ENCODE measurements at places on chromosomes 5 and 9. TPM values are rescaled to one million over a fixed set of nuclear protein-coding genes. Genes with fewer than 3 reads are reported as not detected.

DNA sequence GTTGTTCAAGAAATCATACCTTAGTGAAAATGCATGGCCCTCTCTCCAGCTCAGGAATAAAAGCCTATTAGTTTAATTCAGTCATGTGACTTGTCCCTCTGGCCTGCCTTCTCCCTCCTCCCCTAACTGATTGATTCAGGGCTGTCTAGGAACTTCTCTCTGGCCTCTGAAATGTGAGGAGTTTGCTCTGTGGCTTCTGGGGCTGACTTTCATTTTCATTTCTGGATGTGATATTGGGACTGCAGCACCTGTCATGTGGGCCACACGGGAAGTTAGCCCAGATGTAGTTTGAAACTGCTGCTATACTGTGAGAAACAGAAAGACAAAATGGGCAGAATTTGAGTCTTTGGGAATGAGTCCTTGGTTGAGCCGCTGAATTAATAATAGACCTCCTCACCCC lies 44.8 kb downstream of the PARP8 start:
- DNase-seq = peak; percentile 33

- no peak for DNase-seq
Observed at GRCh38 chr5:96324708-96325107, 108.3 kb downstream of the PCSK1 start.

Gene TYRP1
- not detected for total RNA-seq

Gene GADD45G
- total RNA-seq = 15.1 TPM

Gene TSLP
- not detected for total RNA-seq

Gene C5orf58
- not detected for total RNA-seq

- no peak for DNase-seq
Observed at GRCh38 chr9:84819491-84819991, 150.0 kb downstream of the NTRK2 start.

GRCh38 chr9:110133059-110133458 lies 74.9 kb downstream of the C9orf152 start:
- DNase-seq = no peak

Gene STX17
- 33.2 TPM for total RNA-seq

DNA sequence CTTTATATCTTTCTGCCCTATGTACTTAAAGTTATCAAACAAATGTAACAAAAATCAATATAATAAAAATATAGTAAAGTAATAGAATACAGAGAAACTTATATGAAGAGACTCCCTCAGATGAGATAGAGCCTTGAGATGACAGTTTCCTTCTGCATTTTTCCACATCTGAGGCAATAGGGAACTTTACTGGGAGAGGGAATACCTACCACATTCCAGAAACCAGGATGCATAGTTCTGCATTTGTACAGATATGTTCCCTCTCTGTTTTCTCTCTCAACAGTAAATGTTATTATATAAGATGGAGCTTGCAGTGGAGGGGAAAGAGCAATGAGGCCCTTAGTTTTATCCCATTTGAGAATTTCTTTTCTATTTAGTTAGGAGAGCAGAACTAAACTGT lies 109.6 kb upstream of the KCNN2 start:
- DNase-seq = no peak

DNA sequence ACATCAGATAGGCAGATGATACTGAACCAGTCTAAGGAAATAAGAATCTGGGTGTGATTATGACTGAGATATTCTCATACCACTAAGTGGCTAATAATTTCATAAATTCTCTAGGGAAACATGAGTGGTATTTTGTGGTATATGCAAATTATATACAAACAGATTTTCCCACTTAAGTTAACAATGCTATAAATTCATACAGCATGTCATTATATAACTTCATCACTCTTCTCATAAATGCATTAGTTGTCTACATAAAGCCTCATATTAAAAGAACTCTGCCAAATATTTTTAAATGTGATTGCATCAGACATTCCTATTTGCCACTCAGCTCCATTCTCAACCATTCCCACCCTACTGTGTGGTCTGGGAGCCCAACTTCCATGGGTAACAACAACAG lies 226.5 kb downstream of the TLE1 start:
- no peak for DNase-seq
